ENCODE measurements at places on chromosomes 2 and 18. TPM values are rescaled to one million over a fixed set of nuclear protein-coding genes. Genes with fewer than 3 reads are reported as not detected.

Gene CERKL
- 0.15 TPM for total RNA-seq

Gene LINC00305
- not detected for total RNA-seq

Gene DNAJC5G
- total RNA-seq, result not detected

Gene KCNE4
- total RNA-seq, result 21.2 TPM

Gene FAM228A
- total RNA-seq, result 1.3 TPM

Gene RESP18
- total RNA-seq, result not detected

Gene GBX2
- not detected for total RNA-seq

Gene GRHL1
- total RNA-seq, result 0.58 TPM

Gene CFC1
- total RNA-seq, result not detected

Gene POTEF
- total RNA-seq, result not detected

Gene DSG1
- not detected for total RNA-seq

Gene ERFE
- 4.2 TPM for total RNA-seq

Gene IL36RN
- total RNA-seq, result not detected

Gene MYO3B
- total RNA-seq, result 0.17 TPM

Gene GTF3C2
- total RNA-seq, result 33.4 TPM

Gene ANO7
- 0.83 TPM for total RNA-seq

Gene SEC11C
- total RNA-seq, result 15.0 TPM

Gene SKOR2
- not detected for total RNA-seq

Gene SPDYA
- 2.3 TPM for total RNA-seq

Gene TLX2
- 0.58 TPM for total RNA-seq

Gene TTC31
- total RNA-seq, result 11.6 TPM

Gene MOGAT1
- not detected for total RNA-seq

Gene TSPYL6
- total RNA-seq, result under 0.01 TPM

Gene OR6B2
- not detected for total RNA-seq

Gene TUBB6
- total RNA-seq, result 933 TPM

Gene GNAL
- 0.15 TPM for total RNA-seq

Gene OTOF
- total RNA-seq, result not detected

Gene TMEM247
- not detected for total RNA-seq

Gene HSBP1L1
- 4.0 TPM for total RNA-seq

Gene CCDC85A
- total RNA-seq, result 0.66 TPM

Gene CASP10
- 11.6 TPM for total RNA-seq

Gene MALL
- total RNA-seq, result 39.9 TPM

Gene MDH1B
- 0.99 TPM for total RNA-seq

Gene HAUS1
- total RNA-seq, result 59.2 TPM

Gene CLHC1
- total RNA-seq, result 8.9 TPM

Gene LIPG
- total RNA-seq, result 0.83 TPM

Gene IL1RL1
- 0.33 TPM for total RNA-seq

Gene BUB1
- total RNA-seq, result 65.7 TPM

Gene SNTG2
- not detected for total RNA-seq

Gene FLACC1
- 2.0 TPM for total RNA-seq

Gene EFEMP1
- 627 TPM for total RNA-seq

Gene SATB2
- total RNA-seq, result 11.3 TPM

Gene HJURP
- 1.5 TPM for total RNA-seq

Gene CTNNA2
- under 0.01 TPM for total RNA-seq

Gene SP140
- total RNA-seq, result 0.87 TPM

Gene IL18RAP
- not detected for total RNA-seq

Gene SLC9A4
- not detected for total RNA-seq

Gene MROH2A
- not detected for total RNA-seq

Gene RIT2
- total RNA-seq, result not detected

Gene TFCP2L1
- total RNA-seq, result not detected

Gene GLI2
- 3.2 TPM for total RNA-seq

Gene CCDC138
- total RNA-seq, result 1.8 TPM

Gene C1GALT1C1L
- total RNA-seq, result 1.0 TPM

All from smooth muscle cell of trachea (primary cell).